ENCODE measurements at places on chromosomes 2 and 18.
A peak's percentile ranks its signal among the peaks of the same experiment; 100 is the strongest.

- no peak for DNase-seq
These were observed 57.9 kb downstream of the LIPG start for GRCh38 chr18:49619801-49620200.

DNA sequence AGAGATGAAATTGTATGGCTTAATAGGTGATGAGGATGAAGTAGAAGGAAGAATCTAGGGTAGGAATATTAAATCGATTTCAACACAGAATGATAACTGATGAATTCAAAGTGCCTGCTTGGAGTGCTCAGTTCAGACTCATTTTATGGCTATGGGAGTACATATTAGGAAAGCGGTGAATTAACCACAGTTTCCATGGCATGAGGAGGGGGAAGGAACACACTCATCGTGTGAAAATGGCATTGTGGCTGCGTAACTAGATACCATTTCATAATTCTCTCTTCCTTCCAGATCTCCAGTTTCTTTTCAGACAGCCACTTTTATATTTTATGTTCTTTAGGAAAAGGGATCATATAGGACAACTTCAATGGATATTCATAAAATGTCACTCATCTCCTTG, 232.3 kb upstream of the KCNJ3 start:
- DNase-seq = no peak

DNA sequence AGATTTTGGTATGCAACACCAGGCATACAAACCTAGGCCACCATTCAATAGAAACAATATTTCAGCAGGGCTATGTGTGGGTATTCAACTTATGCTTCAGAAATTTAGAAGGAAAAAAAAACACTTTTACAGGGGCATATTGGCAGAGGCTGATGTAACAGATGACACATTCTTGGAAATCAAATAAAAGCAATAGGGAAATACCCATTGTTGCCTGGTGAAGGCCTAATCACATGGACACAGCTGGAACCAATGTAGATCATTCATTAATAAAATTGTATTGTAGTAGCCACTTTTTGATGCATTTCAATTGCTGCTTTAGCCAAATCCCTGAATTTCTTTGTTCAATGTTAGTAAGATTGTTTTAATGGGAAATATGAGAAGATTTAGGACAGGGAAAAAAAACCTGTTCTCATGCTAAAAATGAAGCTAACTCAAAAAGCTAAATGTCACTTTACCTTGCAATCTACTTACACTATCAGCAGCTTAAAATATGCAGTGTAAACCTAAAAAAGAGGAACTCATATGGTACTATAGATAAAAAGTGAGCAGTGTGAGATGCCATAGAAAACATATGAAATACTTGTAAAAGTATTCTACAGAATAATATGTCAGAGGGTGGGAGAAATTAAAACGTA, 289.4 kb downstream of the ZEB2 start:
- no peak for DNase-seq

GRCh38 chr18:801137-801536, 10.9 kb downstream of the YES1 start:
- DNase-seq = no peak

GRCh38 chr2:30862054-30862651, 54.9 kb upstream of the CAPN13 start:
- DNase-seq = peak; percentile 44

DNA sequence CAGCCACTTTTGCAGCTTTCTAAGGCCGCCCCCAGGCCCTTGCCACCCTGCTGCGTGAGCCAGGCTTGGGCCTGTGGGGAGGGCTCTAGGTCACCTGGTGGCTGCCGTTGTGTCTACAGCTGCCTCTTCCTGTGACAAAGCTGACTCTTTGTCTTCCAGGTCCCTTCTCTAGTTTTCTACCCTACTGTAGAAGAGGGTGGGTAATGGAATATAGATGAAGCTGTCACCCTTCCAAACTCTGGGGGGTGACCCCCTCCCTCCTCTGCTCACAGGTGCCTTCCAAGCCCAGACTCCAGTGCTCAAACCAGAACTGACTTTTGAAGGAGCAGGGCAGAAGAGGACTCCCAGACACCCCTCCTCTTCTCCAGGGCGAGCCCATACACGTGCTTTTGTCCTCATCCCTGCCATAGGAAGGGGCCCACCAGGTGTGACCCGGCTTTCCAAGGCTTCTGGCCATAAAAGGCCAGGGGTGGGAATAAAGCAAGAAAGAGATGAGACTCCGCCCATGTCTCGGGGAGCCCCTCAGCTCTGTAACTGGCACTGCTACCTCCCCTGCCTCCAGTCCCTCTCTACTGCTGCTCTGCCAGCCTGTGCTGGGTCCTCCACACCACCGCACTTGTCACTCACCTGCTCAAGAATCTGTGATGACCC, 17.9 kb upstream of the SDC1 start:
- no peak for DNase-seq
